Inflammatory macrophage treated with lipopolysaccharide for 1 hour (primary cell): ENCODE measurements at places on chromosomes 4 and X.
A peak's percentile ranks its signal among the peaks of the same experiment; 100 is the strongest.

- DNase-seq = no peak
Observed at GRCh38 chr4:77697860-77698590, 92.4 kb downstream of the CXCL13 start.

DNA sequence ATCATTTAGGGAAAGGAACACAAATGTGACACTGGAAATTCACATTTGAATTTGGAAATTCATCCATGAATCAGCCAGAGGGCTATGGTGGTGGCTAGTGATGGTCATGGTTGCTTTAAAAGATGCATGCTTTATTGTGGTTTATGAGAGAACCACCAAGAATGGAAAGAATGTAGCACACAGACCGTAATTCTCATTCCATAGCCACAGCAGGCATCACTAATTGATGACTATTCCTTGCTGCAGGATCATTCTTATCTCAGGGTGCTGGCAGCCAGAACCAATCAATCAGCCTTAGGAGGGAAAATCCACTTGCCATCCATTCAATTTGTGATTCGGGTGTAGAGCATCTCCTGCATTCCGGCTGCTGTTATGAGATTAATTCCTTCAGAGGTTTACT lies 115.6 kb downstream of the DHRSX start:
- DNase-seq = no peak

GRCh38 chrX:50432829-50433289 lies 37.8 kb downstream of the DGKK start:
- no peak for DNase-seq

GRCh38 chrX:1401611-1402430 lies 9.9 kb upstream of the SLC25A6 start:
- no peak for DNase-seq

DNA sequence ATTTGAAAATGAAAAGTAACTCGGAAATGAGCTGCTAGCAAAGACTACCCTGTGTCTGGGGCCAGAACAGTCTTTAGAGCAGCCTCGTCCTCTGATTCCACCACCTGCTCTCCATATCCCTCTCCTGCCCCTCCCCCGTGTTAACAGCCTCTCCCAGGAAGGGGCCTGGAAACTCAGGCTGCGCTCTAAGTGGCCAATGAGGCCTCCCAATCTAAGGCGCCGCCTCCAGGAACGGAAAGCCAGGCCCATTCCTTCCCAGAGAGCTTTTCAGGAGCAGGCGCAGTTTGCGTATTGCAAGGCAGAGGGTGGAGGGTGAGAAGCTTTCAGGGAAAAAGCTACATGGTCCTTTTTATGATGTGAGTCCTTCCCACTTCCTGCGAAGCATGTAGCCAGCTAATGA lies 31.2 kb downstream of the RS1 start:
- no peak for DNase-seq

DNA sequence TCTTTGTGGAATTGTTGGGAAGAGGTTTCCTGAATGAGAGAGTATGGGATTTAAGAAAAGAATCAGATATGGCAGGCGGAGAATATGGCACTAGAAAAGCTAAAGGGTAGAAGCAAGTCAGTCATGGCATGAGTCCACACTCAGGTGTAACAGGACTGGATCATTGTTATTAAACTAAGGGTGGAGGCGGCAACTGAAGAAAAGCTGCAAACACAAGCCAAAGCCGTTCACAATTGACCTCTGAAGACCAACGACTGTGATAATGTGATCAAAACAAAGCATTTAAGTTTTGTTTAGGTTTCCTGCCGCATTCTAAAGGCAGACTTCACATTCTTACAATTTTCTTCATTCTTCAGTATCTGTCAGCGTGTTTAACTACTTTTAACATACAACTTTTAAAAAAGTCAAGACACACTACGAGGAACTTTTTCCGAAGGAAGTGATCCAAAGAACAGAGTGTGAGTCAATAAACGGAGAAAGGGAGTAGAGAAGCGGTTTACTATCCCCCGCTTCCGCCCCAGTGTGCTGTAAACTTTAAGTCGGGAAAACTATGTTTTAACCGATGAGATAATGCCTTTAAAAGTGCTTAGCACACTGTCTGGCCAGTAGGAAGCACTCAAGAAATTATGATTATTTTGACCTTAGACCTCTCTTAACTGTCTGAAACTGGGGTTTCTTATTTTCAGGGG lies 909 bp upstream of the SLAIN2 start:
- DNase-seq = peak; percentile 84

DNA sequence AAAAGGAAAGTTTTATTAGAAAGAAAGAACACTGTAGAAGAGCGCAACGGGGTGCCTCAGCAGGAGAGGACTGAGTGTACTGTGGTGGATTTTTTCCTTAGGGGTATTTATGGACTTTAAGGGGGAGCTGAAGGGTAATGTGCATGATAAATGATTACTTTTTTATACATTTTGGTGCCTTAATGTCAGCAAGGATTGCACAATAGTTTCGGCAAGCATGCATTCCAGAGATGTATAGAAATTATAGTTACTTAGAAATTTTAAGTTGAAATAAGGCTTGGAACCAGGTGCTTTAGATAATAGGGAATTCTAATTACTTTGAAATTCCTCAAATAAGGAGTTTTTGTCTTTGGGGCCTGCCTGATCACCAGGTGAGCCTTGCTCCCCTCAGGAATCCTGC lies 30.5 kb upstream of the SERPINA7 start:
- DNase-seq = no peak

DNA sequence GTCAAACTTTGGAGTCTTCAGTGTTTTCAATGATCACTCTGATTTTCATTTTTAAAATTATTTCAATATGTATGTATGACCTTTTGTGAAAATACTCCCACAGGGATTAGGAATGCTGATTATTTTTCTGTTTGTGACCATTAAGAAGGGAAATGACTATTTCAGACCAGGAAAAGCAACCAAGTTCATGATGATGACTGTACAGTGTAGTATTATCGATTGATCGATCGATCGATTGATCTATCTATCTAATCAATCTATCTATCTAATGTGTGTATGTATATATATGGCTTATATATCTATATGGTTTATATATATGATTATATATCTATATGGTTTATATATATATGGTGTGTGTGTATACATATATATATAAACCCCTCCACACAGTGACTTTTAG lies 131.5 kb upstream of the VEGFC start:
- no peak for DNase-seq

DNA sequence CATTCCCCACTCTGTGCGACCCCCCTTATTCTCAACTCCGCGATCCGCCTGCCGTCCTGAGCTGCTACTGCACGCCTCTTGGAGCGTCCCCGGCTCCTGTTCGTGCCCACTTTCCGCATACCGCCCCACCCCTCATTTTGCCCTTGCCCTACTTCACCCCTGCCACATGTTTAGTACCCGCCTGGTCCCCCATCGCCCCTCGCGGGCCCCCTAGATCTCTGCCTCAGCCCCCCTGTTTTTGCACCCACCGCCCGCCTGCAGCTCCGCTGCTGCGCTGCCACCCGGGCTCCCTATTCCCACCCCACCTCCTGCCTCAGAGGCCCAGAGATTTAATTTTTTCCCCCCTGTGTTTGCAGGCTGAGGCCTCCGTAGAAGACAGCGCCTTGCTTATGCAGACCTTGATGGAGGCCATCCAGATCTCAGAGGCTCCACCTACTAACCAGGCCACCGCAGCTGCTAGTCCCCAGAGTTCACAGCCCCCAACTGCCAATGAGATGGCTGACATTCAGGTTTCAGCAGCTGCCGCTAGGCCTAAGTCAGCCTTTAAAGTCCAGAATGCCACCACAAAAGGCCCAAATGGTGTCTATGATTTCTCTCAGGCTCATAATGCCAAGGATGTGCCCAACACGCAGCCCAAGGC lies 1.4 kb downstream of the MAGED1 start:
- DNase-seq = no peak

GRCh38 chr4:117793845-117794480 lies 240.3 kb upstream of the NDST3 start:
- DNase-seq = no peak

GRCh38 chrX:41184312-41184711 lies 99.1 kb downstream of the USP9X start:
- no peak for DNase-seq

GRCh38 chrX:130669233-130669632 lies 233.8 kb downstream of the ENOX2 start:
- DNase-seq = no peak

DNA sequence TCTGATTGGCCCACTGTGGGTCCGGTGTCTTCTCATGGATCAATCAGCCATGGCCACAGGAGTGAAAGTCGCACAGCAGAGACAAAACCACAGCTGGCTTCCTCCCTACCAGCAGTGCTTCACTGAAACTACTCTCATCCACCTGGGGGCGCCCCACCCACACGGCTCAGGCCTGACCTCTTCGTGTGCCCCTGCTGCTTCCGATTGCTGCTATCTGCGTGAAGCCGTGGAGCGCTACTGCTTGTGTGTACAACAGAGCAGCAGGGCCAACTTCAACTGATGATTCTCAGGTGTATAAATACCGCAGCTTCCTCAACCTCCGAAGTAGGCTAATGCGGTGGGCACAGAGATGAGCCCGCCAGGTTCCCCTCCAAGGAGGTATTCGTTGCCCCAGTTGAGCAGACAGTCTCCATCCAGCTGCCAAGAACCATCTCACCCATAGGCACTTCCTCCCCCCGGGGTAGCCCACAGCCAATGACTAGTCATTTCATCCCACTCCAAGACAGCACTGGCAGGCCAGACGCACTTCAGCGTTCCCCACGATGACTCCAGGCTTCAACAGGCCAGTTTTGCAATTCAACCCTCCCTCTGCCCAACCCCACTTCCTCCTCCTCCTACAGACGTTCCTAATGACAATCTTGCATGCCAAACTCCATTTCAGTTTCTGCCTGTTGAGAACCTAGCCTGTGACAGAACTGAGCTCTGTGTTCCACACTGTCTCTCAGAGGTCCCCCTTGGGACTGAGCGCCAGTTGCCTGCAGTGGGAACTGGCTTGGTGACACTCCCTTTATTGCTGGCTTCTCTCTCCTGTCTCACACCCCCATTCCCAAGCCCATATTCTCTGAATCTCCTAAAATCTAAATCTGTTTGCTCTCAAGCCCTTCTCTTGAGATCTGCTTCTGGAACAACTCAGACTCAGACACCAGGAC lies 41.3 kb upstream of the ATP6AP2 start:
- peak; percentile 80 for DNase-seq

DNA sequence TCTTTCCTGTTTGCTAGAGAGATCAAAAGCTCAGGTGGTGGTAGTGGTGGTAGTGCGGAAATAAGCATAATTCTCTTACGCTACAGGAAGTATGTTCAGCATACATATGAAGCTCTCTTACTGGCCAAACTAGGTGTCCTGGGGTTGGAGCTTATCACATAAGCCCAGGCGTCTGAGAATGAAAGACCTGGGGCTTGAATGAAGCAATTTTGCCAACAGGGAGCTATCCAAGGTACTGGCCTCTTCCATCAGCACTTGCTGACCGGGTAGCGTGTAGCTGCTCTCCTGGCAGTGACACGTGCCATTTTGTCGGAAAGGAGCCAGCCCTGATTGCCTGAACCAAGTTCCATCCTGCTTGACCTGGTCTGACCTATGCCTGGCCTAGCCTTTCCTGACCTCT lies 65.9 kb upstream of the HPF1 start:
- DNase-seq = peak; percentile 20

GRCh38 chr4:47929682-47930201 lies 15.4 kb upstream of the NFXL1 start:
- no peak for DNase-seq

- DNase-seq = no peak
Observed at GRCh38 chr4:21512353-21512752, 436.2 kb downstream of the KCNIP4 start.

DNA sequence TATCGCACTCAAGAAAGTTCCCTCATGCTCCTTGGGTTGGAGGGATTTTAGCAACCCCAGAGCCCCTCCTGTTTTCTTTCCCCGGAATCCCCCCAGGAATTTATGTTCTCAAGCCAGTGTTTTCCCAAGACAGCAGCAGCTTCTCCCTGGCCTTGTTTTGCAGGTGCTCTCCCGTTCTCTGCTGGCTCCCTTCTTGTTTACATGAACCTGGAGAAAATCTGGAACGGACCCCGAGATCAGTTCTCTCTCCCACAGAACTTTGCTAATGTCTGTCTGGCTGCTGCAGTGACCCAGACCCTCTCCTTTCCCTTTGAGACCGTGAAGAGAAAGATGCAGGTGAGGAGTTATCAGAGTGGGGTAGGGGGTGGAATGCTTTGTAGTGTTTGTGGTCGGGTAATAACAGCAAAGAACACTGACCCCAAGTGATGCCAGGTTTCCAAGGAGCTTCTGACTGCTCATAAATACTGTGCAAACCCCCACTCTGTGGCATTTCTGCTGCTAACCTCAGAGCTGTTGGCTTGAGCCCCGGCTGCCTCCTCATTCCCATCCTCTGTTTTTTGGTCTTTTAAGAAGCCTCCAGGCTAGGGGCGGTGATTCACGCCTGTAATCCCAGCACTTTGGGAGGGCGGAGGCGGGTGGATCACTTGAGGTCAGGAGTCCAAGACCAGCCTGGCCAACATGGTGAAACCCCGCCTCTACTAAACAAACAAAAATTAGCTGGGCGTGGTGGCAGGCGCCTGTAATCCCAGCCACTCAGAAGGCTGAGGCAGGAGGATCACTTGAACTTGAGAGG lies 11.1 kb downstream of the SLC25A43 start:
- DNase-seq = no peak

DNA sequence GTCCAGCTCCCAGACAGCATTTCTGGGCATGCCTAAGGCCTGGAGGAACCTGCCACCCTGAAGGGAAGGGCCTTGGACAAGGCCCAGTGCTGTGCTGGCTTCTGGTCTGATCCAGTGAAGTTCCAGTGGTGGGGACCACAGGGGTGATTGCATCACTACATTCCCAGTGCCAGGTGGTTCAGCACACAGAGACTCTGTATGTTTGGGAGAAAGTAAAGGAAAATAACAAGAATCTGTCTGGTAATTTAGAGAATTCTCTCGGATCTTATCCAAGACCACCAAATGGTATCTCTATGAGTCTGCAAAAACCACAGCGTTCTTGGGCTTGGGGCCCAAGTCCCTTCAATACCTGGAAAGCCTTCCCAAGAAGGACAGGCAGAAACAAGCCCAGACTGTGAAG lies 131.8 kb upstream of the MAD2L1 start:
- no peak for DNase-seq

DNA sequence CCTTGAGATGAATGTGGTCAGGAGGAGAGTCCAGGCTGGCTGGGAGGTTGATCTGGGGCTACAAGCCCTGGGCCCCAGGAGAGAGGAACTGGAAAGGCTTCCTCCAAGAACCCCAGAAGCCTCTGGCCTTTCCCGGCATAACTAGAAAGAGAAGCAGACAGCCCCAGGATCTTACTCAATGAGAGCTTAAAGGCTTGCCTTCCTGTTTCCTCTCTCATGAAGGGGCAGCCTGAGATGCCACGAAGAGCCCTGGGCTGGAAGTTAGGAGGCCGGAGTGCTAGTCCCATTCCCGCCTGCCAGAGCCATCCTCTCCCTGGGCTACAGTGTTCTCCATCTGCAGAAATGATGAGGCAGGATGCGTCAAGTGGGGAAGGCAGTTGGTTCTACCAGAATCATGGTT lies 20.1 kb upstream of the XPNPEP2 start:
- DNase-seq = peak; percentile 34

DNA sequence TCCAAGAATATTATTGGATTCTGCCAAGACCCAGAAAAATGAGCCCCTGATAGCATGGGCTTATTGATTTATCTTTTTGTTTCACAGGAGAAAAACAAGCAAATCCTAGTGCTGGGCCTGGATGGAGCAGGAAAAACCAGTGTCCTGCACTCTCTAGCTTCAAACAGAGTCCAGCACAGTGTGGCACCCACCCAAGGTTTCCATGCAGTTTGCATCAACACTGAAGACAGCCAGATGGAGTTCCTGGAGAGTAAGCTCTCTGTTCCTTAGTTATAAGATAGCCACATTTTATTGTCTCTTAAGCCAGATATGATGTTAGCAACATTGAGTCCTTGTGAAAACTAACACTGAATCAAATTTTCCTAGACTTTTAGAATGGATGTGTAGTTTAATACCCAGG lies 5.5 kb downstream of the ARL9 start:
- no peak for DNase-seq
